Kidney glomerular epithelial cell (primary cell): ENCODE measurements at places on chromosomes 13 and 19.
A peak's percentile ranks its signal among the peaks of the same experiment; 100 is the strongest.

DNA sequence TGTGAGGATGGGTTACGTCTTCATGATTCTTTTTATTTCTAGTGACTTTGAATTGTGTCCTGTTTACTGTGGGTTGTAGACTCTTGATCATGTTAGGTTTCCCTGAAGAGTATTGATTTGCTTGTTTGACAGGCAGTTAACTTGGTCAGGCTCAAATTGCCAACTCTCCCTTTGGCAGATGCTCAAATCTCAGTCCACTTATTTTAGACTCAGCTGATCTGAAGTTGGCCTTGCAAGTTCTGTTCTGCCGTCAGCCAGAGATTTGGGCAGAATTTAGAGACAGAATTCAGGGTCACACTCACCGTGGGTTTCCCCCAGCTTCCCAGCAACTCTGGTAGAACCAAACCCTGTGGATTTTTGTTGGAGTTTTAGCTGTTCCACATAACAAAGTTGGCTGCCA, 71.6 kb upstream of the TEX29 start:
- no peak for DNase-seq

DNA sequence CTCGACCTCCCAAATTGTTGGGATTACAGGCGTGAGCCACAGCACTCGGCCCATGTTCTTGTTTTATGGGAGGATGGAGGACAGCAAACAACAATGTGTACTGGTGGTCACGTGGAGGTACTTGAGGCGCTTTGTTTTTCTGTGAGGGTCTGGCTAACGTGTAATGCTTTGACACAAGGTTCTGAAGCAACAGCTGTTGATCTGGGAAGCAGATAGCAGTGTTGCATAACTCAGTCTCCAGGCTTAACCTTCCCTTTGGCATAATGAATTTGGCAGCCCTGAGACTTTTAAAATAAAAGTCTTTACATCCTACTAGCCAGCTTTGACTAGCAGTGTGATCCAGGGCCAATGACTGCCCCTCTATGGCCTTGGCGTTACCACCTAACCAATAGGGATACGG, 6.9 kb upstream of the ZNF580 start:
- no peak for DNase-seq

DNA sequence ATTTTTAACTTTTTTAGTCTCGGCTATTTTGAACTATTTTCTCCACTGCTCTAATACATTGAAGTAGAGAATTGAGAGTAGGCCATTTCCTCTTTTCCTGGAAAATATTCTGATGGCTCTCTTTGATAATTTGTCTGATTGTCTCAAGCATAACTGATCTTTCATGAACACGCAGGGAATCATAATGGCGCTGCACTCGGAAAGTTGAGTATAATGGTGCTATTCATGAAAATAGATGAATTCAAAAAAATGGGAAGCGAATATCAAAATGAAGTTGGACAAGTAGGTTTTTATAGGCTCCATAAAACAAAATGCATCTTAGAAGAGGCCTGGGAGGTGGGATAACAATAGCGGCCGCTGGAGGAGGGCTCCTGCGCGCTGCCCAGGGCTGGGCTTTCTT, 29.0 kb downstream of the COL4A2 start:
- DNase-seq = no peak

DNA sequence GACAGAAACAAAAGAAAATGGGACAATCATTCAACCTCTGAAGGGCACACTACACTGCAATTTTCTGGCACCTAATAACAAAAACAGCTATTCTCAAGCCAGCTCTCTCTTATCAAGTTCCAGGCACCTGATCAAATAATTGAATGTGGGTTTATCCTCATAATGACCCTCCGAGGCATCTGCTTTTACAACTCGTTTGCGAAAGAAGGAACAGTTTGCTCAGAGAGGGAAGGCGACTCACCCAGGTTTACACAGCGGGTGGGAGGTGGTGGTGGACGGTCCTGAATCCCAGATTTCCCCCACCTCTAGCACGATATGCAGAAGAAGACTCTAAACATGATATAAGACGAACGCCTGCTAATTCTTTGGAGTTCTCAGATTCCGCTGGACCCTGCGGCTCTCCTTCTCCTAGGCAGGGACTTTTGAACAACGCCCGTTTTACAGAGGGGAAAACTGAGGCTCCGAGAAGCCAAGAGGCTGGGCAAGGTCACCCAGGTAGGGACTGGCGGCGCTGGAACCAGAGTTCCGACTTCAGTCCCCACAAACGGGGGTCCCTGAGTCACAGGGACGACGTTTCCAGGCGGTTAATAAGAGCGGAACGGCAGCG, 641 bp downstream of the SGTA start:
- no peak for DNase-seq

DNA sequence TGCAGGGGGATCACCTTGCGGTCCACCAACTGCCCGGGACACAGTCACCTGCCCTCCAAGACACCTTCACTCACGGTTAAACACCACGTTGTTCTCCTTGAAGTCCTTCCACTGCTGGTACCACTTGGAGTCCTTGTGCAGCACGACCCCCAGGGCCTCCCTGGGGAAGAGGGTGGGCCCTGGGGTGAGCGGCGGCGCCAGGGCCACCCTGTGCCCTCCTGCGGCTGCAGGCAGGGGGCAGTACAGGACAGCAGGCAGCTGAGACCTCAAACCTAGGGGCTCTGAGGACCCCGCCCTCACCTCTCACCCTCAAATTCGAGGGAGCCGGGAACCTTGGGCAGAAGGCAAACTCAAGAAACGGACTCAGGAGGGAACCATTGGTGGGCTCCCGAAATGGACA, 7.5 kb upstream of the CTXN1 start:
- no peak for DNase-seq

DNA sequence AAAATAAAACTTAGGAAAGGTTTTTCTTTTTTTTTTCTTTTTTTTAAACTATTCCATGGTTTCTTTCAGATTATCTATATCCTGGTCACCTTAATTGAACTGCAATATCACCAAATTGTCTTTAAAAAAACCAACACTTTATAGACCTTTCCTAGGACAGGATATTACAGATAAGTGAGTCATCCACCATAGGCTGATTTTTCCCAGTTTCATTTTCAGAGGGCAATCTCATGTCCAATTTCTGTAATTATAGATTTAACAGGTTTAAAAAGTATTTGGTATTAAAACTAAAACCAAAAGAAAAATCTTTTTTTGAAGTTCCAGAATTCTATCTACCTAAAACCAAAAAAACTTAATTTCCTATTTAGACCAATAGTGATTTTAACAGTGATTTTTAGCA, 13.2 kb downstream of the SPART start:
- peak; percentile 4 for DNase-seq

DNA sequence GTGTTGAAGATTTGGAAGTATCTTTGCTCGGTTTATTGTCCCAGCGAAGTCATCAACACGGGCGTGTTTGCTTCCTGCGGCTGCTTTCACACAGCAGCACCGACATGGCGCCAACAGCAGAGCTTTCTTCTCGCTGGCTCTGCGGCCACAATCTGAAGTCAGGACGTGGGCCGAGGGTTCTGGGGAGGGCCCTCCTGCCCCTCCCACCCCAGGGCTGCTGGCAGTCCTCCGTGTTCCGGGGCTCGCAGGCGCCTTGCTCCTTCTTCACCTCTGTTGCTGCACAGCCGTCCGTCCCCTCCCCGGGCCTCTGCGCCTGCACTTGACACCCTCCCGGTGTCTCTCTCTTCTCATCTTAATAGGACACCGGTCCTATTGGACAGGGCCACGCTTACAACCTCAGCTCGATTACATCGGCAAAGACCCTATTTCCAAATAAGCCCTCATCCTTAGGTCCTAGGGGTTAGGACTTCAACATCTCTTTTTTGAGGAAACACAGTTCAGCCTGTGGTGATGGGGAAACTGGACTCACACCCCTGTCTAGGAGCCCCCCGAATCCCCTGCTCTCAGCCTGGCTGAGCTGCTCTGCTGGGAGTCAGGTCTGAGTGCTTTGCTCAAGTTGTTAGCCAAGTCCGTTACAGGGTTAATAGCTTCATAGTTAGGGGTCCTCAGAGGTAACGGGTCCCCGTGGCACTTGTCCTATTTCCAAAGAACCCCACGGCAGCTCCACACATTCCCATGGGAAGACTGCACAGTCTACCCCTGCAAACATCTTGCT, 2.7 kb upstream of the TEX29 start:
- no peak for DNase-seq

DNA sequence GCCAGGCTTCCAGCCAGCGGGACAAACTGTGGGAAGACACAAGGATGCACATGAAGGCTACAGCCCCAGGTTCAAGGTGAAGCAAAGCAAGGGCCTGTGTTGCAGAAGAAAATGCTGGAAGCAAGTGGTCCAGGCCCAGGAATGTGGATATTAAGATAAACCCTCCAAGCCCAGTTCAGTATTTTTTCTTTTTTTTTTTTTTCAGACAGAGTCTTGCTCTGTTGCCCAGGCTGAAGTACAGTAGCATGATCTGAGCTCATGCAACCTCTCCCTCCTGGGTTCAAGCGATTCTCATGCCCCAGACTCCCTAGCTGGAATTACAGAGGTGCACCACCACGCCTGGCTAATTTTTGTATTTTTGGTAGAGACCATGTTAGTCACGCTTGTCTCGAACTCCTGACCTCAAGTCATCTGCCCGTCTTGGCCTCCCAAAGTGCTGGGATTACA, 4.4 kb downstream of the PRDX2 start:
- no peak for DNase-seq

DNA sequence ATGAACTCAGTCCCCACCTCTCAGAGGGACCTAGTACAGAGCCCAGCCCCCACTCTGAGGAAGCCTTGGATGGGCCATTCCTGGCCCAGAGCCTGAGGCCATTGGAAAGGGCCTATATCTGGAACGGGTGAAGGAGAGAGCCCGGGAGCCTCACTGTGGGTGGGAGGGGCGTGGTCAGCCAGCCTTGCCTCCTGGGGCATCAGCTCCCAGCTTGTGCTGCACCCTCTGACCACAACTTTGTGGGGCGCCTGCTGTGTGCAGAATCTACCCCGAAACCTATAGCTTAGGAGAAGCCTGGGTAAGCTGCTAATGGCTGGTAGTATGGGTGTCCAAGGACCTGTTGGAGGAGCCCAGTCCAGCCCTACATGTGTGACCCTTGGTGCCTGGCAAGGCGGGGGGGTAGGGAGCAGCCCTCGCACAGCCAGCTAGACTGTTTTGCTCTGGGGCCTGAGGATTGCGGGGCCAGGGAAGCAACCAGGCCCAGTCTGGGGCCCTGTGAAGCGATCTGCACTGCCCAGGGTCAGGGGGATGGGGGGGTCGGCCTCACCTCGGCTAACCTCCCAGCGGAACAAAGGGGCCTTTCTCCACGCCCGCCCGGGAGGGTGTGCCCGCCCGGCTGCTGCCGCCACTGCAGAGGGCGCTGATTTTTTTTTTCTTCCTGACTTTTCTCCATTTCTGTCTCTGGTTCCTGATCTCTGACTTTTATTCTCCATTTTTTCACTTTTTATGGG, 42.3 kb downstream of the LYL1 start:
- DNase-seq = no peak

GRCh38 chr19:7505682-7506384, 10.1 kb upstream of the ZNF358 start:
- peak; percentile 11 for DNase-seq

GRCh38 chr19:58538257-58539168, 5.4 kb upstream of the TRIM28 start:
- no peak for DNase-seq

DNA sequence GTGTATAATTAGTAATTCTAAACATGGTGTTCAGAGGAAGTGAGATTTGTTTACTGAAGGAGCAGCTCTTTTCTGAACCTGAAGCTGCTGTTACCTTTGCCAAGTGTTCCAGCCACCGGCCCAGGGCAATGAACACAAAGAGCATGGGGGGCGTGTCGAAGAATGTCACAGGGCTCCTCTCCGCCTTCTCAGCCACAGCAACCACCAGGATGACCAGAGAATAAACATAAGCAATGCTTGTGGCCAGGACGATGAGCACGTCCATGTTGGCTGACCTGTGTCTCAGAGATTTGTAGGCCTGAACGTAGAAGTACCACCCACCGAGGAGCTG, 53.1 kb downstream of the ATP7B start:
- no peak for DNase-seq

DNA sequence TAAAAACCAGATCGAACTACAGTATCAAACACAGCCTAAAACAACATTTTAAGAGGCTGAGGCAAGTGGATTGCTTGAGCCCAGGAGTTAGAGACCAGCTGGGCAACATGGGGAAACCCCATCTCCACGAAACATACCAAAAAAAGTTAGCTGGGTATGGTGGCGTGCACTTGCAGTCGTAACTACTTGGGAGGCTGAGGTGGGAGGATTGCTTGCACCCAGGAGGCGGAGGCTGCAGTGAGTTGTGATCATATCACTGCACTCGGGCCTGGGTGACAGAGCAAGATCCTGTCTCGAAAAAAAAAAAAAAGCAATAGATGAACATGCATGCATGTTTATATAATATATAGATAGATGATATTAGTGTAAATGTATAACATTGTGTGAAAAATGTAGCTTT, 5.2 kb upstream of the MRPS31 start:
- no peak for DNase-seq

DNA sequence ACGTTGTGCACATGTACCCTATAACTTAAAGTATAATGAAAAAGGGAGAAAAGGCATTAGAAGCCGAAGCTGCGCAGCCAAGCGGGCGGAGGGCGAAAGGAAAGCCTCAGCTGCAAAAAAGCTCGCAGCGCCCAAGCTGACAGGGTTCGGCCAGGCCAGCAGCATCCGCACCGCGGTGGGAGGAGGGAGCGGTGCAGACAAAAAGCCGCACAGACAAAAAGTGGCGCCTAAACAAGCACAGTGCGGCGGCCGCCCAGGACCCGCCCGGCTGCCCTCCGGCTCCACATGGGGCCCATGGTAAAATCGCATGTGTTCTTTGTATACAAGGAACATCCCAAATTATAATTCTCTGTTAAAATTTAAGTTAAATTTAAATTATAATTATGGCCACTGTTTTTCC, 42.4 kb downstream of the PSG3 start:
- no peak for DNase-seq

- no peak for DNase-seq
These were observed 139.3 kb downstream of the DACH1 start for GRCh38 chr13:71727662-71728061.

- DNase-seq = peak; percentile 78
These were observed 99.6 kb upstream of the MBNL2 start for GRCh38 chr13:97122381-97122996.

DNA sequence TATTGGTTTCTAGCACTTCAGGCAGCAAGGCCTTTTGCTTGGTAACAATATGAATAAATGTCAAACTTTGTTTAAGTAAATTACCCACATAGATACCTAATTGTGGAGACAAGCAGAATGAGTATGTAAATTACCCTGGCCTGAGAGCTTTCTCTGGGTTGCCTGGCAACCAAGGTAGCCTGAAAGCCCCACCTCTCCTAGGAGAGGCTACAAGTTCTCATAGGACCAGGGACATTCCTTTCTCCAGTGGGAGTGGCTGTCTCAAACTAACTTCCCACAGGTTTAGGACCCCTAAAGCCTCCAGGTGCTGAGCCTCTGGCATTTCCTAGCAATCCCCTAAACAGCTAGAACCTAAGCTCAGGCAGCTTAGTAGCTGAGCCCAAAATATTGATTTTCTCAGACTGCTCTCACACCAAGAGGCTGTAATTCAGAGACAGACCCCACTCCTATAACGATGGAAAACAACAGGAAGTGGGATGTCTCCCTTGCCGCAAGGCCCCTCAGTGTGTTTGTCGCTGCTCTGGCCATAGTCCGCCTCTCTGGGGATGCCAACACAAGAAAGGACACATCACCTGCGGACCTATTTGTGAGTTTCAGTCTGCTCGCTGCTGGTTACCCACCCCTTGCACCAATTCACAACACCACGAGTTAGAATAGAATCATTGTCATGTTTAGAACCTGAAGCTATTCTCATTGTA, 207.3 kb downstream of the DLEU7 start:
- DNase-seq = no peak

GRCh38 chr13:97948041-97948440, 5.4 kb upstream of the IPO5 start:
- DNase-seq = no peak
